Hair follicle dermal papilla cell (primary cell): ENCODE measurements at places on chromosomes 3 and 15. TPM values are rescaled to one million over a fixed set of nuclear protein-coding genes. Genes with fewer than 3 reads are reported as not detected.

SERPINI2 gene
- total RNA-seq, result not detected in 2 replicates

SOX2 gene
- 6.3 and 8.9 TPM in 2 replicates for total RNA-seq

HRG gene
- not detected in 2 replicates for total RNA-seq

FOXL2 gene
- 6.8 and 8.3 TPM in 2 replicates for total RNA-seq

WNT7A gene
- not detected in 2 replicates for total RNA-seq

WDR72 gene
- not detected in 2 replicates for total RNA-seq

FBLN2 gene
- 493 and 624 TPM in 2 replicates for total RNA-seq

CLDN1 gene
- 0.32 and 0.85 TPM in 2 replicates for total RNA-seq

SAMMSON gene
- not detected in 2 replicates for total RNA-seq

IVD gene
- total RNA-seq, result 53.2 and 57.8 TPM in 2 replicates

HCLS1 gene
- 1.3 and 2.6 TPM in 2 replicates for total RNA-seq

CPOX gene
- 16.8 and 20.8 TPM in 2 replicates for total RNA-seq

SOX14 gene
- not detected in 2 replicates for total RNA-seq

UNC13C gene
- total RNA-seq, result not detected in 2 replicates

DYNLT2B gene
- 3.9 and 5.6 TPM in 2 replicates for total RNA-seq

ZNF80 gene
- not detected in 2 replicates for total RNA-seq

ACP3 gene
- total RNA-seq, result under 0.01 TPM in 2 replicates

NEK10 gene
- 9.6 and 10.9 TPM in 2 replicates for total RNA-seq

UBE2E1 gene
- total RNA-seq, result 82.7 and 94.4 TPM in 2 replicates

PPP1R14D gene
- total RNA-seq, result not detected in 2 replicates

EEF1AKMT4 gene
- total RNA-seq, result 4.7 TPM in 2 replicates

FHIT gene
- 1.3 and 3.2 TPM in 2 replicates for total RNA-seq

ALG1L2 gene
- not detected in 2 replicates for total RNA-seq

CELF6 gene
- 0.16 and 0.36 TPM in 2 replicates for total RNA-seq

GOLGA8M gene
- total RNA-seq, result 0.16 and 0.73 TPM in 2 replicates

SEMA4B gene
- 8.4 and 9.2 TPM in 2 replicates for total RNA-seq

RLBP1 gene
- not detected in 2 replicates for total RNA-seq

SNRPA1 gene
- total RNA-seq, result 9.5 and 12.0 TPM in 2 replicates

NAALADL2 gene
- total RNA-seq, result 19.9 and 30.5 TPM in 2 replicates

IGDCC3 gene
- under 0.01 and 0.16 TPM in 2 replicates for total RNA-seq

GABRR3 gene
- not detected in 2 replicates for total RNA-seq

CIB2 gene
- total RNA-seq, result 4.7 and 5.6 TPM in 2 replicates

CCR9 gene
- not detected in 2 replicates for total RNA-seq

LPP gene
- 104 and 121 TPM in 2 replicates for total RNA-seq
